ENCODE measurements at places on chromosomes 2 and 18.

DNA sequence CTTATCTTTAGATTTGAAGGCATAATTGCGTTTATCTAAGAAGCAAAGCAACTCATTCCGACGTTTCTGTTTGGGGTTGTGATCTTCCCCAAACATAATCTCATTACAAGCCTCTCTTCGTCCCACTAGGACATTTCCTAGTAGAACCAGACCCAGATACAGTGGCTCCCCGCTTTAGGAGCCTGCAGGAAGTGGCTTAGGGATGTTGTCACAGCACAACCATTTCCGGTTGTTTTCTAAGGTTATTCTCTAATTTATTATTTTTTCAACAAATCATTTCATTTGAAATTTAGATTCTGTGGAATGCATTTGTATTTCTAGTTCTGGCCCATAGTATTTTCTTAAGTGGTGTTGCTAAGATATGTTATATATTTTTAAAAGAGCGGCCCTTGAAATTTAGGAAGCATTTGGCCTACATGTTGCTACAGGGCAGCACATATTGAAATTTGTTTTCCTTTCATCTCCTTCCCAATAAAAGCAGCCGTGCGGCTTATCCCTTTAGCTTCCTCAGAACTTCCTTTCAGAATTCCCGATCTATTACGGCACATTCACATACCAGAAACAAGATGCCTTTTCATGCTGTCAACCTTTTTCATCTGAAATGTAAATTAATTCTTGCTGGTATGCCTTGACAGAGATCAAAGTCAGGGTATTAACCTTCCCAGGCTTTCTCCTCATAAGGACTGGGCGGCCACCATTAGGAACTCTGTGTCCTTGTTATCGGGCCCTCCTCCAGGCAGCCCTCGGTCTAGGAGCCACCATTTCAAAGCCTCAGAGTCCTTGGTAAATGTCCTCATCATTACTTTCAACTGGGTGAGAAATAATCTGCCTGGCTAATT, 210.9 kb upstream of the SP5 start:
- DNase-seq: no peak

- no peak for DNase-seq
Measured at GRCh38 chr2:114354199-114354598, 88.2 kb upstream of the DPP10 start.

GRCh38 chr2:128500138-128500800, 181.6 kb upstream of the HS6ST1 start:
- DNase-seq: no peak

DNA sequence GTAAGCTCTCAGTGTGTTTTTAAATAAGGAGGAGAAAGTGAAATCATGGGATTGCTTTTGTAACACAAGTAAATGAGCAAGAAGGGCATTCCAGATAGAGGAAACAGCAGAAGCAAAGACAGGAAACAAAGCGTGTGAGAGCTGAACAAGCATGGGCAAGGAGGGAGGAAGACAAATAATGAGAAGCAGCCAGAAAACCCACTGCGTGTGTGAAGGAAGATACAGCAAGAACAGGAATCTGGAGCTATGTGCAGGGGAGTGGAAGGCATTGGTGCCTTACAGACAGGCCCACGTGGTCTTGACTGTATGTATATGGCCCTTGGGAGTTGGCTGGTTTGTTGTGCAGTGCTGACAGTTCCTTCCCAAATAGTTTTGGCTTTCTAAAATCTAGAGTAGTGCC, 88.6 kb downstream of the AAK1 start:
- no peak for DNase-seq

GRCh38 chr2:142144547-142144946, 13.7 kb upstream of the LRP1B start:
- no peak for DNase-seq

- DNase-seq: no peak
Measured at GRCh38 chr2:33491441-33492084, 15.1 kb downstream of the RASGRP3 start.

- DNase-seq: no peak
Measured at GRCh38 chr2:118856978-118857676, 9.7 kb upstream of the EN1 start.

GRCh38 chr2:108271691-108272253, 16.9 kb upstream of the SULT1C2 start:
- DNase-seq: no peak

- DNase-seq: no peak
Measured at GRCh38 chr2:38207168-38207567, 131.2 kb upstream of the CYP1B1 start.

GRCh38 chr2:127630096-127630863, 15.7 kb upstream of the GPR17 start:
- no peak for DNase-seq

DNA sequence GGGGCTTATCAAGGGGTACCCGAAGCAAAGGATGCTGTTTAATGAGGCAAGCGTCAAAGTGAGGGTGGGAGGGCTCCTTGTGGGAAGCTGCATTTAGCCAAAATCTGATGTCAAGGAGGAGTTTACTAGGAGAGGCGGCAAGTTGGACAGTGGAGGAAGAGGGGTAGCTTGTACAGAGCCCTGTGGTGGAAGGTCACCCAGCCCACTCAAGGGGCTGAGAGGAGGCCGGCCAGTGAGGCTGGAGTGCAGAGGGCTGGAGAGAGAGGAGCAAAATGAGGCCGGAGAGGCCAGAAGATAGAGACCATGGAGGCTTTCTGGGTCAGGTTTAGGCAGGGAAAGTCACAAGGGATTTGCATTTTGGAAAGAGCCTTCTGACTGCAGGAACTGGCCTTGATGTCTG, 49.5 kb downstream of the ASB1 start:
- no peak for DNase-seq

GRCh38 chr18:4748975-4749374, 293.9 kb upstream of the DLGAP1 start:
- no peak for DNase-seq

- DNase-seq: no peak
Measured at GRCh38 chr2:23711979-23712755, 214.8 kb downstream of the ATAD2B start.

DNA sequence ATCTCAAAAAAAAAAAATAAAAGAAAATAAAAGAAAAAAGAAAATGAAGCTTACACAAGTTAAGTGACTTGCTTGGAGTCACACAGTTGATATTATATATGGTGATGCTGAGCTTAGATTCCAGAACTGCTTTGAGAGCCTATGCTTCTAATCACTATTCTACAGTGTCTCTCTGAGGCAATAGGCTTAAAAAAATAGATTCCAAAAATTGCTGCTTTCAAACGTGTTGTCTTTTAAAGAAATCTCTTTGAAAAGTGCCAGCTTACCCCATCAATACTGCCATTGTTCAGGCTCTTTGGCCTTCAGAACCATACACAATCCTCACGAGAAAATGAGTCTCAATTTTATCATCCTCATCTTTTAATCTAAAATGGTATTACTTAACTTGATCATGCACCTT, 102.6 kb downstream of the CDK15 start:
- DNase-seq: no peak

- DNase-seq: no peak
Measured at GRCh38 chr2:86017901-86018896, 87.5 kb downstream of the POLR1A start.

GRCh38 chr2:96264656-96265348, 995 bp downstream of the TMEM127 start:
- DNase-seq: peak; percentile 38

GRCh38 chr2:12315224-12315623, 401.5 kb upstream of the TRIB2 start:
- DNase-seq: no peak

- DNase-seq: no peak
Measured at GRCh38 chr2:124894199-124894598, 869.1 kb downstream of the CNTNAP5 start.

DNA sequence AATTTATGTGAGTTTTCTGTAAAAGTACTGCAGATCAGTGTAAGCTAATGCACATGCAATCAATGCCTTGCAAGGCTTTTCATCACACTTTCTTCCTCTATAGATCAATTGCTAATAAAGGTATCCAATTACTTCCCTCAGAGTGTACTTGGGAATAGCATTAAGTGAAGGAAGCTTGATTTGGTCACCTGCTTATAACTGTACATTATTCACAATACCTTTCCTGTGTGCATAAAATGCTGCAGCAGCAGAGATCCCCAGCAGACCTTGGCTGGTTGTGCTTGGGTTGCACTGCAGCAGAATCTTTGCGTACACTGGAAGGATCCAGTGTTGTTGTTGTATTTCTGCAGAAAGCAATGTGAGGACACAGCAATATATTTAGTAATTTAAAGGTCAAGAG, 18.5 kb upstream of the SCN9A start:
- no peak for DNase-seq

DNA sequence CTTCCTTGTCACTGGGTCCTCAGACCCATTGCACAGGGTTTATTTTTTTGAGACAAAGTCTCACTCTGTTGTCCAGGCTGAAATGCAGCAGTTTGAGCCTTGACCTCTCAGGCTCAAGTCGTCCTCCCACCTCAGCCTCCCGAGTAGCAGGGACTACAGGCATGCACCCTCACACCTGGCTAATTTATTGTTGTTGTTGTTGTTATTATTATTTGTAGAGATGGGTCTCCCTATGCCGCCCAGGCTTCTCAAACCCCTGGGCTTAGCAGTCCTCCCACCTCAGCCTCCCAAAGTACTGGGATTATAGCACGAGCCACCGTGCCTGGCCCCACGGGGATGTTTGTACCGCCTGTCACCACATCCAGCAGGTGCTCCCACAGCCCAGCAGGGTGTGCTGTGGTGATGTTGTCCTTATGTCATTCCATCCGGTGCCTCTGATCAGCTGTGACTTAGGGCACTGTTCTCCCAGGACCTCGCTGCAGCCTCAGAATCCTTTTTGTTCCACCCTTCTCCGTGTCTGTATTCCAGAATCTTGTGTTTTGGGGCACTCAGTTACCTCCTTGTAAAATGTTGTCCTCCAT, 182.3 kb downstream of the INO80D start:
- no peak for DNase-seq

GRCh38 chr2:191839918-191840804, 6.7 kb downstream of the CAVIN2 start:
- no peak for DNase-seq

All from CD4-positive, alpha-beta T cell treated with Interferon alpha-2 for 1 hour (primary cell).